ENCODE measurements at places on chromosomes 16 and 17.
A peak's percentile ranks its signal among the peaks of the same experiment; 100 is the strongest.

DNA sequence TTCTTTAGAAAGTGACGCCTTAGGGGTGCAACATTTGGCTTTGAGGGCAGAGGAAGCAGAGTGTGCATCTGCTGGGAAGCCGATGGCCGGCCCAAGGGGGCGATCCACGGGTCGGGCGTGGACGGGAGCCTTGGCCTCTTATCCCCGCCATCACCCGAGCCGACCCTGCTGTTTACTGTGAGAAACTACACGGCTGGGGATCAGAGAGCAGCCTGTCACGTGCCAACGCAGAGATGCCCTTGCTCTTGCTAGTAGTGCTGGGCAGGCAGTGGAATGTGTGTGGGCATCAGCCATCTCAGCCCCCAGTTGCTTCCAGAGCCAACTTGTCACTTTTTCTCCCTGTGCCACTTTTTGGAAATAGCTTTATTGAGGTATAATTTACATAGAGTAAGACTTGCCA lies 26.7 kb upstream of the ITGB4 start:
- DNase-seq = no peak

DNA sequence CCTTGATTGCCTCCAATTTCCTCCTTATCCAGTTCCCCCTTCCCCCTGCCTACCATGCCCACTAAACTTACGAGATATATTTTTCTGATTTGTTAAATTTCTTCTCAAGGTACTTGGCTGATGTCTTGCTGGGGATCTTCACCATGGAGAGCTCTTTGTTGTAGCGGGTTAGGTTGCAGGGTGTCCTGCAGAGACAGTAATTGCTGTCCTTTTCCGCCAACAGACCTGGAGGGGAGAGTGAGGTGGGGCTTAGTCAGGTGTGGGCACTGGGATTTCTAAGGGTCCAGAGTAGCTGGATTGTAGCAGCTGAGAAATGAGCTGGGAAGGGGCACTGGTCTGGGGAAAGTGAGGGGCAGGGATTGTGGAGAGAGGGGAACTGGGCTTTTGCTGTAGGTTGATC lies 32.1 kb downstream of the SPACA3 start:
- no peak for DNase-seq

GRCh38 chr16:48155926-48156789 lies at the start of gene ABCC12:
Gene ABCC12 (minus strand): TSS chr16:48155993. CDS start chr16:48146424, 9,569 bp downstream.
- DNase-seq = no peak

DNA sequence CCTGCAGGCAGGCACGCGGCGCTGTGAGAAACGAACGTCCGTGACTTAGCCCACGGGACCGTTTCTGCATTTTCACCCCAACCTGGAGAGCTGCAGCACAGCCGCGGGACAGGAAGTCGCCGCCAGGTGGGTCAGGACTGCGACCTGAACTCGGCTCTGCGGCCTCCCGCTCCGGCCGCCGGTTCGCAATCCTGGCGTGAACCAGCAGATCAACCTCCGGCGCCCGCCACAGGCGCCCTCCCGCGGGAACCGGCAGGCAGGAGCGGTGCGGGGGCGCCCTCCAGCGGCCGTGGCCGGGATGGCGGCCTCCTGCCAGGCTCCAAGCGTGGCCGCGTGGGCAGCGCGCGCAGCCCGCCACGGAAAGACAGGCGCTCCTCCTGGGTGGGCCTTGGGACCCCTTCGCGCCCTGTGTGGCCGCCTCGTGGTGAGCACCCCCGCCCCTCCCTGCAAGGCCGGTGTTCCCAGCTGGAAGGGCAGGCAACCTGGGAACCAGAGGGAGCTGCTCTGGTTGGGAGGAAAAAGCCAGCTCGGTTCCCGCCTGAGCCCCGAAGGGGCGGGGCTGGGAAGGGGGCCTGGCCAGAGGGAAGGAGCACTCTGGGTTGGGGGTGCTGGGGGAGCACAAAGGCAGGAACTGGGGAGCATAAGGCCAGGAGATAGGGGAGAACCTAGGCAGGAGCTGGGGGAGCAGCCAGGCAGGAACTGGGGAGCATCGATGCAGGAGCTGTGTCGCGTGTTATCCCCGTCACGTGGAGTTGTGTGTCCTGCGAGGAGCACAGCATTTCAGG lies 28.2 kb downstream of the ACTG1 start:
- DNase-seq = peak; percentile 93

DNA sequence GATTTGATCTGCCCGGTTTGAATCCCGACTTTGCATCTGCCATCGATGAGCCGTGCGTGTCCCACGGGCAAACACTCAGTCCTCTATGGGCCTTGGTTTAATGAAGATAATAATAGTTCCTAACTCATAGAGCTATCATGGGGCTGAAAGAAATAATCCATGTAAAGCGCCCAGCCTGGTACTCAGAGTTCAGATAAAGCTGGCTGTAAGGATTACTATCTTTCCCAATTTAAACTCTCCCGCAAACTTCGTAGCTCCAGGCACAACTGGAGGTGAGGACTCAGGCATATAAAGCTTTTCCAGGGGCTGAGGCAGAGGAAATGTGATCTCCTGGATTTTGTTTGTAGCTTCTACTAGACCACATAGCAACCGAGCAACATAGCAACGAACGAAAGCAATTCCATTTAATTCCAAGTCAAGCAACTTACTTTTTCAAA lies 16.3 kb downstream of the ALOX15 start:
- DNase-seq = no peak

- no peak for DNase-seq
These were observed 22.8 kb downstream of the RNF112 start for GRCh38 chr17:19433727-19434340.

DNA sequence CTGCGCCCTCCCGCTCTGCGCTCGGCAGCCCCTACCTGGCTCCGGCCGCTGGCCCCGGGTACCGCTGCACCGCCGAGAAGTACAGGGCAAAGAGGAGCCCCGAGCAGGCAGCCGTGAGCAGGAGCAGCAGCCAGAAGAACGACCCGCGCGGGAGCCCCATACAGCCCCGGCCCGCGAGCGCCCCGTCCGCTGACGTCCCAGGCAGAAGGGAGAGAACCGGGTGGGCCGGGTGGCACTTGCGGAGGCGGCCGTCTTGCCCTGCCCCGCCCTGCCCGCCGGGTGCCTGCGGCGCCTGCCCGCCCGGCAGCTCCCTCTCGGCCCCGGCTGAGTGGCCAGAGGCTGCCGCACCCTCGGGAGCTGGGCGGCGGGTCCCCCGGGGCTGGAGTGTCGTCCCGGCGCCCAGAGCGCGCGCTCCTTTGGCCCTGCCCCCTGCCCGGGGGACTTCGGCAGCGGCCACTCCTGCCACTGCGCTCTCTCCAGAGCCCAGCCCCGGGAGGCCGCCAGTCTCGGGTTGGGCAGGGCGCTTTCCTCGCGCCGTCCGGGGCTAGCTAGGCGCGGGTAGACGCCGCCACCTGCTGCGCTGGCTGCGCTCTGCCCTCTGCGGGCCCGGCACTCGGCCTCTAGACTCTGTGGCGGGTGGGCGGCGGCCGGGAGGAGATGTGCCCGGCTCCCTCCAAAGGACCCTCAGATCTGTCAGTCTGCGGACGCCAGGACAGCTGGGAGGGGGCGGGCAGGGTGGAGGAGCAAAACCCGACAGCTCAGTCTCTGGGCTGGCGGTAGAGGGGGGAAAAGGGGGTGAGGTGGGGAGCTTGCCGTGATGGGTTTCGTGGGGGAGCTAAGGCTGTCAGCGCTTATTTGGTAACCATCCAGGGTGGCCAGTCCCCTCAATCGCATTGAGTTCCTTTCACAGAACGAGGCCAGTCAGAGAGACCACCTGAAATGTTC lies at the start of gene ST6GALNAC2:
TSS of gene ST6GALNAC2 (minus strand) at position 212 of the 945 bp plus-strand sequence. CDS start at position 160, 52 bp downstream.
- DNase-seq = no peak

DNA sequence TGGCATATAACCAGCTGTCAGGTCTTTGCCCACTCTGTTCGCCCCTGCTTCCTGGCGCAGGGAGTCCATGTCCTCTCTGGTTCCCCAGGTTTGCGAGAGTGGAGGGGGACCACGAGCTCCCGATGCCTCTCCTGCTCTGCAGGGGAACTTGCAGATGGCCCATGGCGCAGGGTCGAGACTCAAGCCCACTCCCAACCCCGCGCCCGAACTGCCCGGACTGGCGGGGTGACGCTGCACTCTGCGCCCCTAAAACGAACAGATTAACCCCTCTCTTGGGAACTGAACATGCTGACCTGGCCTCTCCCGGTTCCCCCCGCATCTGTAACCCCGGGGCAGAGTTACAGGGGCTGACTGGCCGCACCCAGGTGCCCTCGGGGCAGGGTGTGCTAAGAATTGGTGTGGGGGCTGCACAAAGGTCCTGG lies 681 bp upstream of the PLA2G15 start:
- DNase-seq = no peak

- DNase-seq = no peak
These were observed 13.5 kb downstream of the DUSP14 start for GRCh38 chr17:37503148-37503547.

DNA sequence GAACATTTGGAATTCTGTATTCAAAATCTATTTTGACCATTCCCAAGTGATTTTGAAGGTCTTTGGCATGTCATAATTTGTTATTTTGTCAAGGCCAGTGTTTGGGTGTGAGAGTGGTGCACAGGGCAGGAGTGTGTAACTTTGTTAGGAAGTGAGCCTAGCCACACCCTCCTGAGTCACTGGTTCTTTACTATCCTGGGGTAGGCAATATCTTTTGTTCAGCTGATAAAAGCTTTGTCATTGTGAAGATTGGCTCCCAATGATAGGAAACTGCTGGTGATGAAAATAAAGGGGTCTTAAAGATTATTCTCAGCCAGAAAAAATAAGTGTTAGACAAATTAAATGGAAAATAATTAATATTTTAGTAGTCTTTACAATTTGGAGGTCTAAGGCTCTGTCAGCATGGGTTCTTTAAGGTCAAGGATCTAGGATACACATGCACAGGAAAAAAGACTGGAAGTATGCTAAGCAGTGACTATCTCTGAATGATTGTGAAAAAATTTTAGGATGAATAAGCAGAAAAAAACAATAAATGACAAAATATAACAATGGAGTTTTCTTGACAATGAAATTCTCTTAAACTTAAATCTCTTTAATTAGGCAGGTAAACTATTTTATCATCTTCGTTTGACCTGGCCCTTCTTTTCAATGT lies 5.1 kb downstream of the UBN1 start:
- DNase-seq = no peak

DNA sequence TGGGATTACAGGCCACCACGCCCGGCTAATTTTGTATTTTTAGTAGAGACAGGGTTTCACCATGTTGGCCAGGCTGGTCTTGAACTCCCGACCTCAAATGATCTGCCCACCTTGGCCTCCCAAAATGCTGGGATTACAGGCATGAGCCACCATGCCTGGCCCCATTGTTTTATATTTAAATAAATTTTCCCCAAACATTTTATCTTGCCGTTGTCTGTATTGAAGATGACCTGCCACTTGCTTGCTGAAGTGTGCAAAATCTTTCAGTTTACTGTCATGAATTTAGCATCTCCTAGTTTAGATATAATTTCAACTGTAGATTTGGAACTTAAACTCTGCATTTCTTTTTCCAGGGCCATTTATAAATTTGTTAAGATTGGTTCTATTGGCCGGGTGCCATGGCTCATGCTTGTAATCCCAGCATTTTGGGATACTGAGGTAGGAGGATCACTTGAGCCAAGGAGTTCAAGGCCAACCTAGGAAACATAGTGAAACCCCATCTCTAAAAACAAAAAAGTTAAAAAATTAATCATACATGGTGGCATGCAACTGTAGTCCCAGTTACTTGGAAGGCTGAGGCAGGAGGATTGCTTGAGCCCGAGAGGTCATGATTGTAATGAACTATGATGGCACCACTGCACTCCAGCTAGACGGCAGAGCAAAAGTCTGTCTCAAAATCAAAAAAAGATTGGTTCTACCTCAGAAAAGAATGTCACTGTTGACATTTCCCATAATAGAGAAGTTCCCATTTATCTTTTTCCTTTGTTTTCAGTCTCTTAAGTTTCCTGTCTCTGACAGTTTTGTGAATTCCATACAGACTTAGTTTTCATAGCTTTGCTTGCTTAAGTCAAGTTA lies 84.4 kb downstream of the VMP1 start:
- DNase-seq = no peak

GRCh38 chr17:64378890-64379354 lies 11.7 kb downstream of the PECAM1 start:
- no peak for DNase-seq

DNA sequence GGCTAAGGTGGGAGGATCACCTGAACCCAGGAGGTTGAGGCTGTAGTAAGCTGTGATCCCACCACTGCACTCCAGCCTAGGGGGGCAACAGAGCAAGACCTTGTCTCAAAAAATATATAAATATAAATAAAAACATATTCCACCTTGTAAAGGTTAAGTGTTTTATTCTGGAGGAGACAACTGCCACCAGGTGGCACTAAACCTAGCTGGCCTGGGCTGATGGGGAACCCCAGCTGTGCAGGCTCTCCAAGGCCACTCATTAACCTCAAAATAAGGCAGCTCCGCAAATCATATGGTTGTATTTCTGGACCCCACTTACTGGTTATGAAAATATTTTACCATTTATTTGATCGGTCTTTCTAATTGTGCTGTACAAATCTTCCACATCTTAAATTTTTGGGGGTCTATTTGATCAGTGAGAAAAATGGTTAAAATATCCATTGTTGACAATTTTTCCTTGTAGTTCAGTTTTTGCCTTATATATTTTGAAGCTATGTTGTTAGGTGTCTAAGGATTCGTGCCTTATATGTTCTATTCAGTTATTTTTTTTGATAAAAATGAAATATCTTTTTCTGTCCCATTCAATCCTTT lies 8.5 kb upstream of the ICAM2 start:
- DNase-seq = peak; percentile 32

DNA sequence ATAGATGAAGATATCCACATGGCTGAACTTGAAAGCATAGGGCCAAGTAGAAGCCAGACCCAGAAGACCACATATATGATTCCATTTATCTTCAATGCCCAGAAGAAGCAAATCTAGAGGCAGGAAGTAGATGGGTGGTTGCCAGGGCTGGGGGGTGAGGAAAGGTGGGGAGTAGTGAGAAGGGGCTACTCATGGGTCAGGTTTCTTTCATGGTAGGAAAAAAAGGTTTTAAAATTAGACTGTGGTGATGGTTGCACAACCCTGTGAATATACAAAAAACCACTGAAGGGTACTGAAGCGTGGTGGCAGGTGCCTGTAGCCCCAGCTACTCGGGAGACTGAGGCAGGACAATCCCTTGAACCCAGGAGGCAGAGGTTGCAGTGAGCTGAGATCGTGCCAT lies 5.4 kb downstream of the CD2BP2 start:
- no peak for DNase-seq

DNA sequence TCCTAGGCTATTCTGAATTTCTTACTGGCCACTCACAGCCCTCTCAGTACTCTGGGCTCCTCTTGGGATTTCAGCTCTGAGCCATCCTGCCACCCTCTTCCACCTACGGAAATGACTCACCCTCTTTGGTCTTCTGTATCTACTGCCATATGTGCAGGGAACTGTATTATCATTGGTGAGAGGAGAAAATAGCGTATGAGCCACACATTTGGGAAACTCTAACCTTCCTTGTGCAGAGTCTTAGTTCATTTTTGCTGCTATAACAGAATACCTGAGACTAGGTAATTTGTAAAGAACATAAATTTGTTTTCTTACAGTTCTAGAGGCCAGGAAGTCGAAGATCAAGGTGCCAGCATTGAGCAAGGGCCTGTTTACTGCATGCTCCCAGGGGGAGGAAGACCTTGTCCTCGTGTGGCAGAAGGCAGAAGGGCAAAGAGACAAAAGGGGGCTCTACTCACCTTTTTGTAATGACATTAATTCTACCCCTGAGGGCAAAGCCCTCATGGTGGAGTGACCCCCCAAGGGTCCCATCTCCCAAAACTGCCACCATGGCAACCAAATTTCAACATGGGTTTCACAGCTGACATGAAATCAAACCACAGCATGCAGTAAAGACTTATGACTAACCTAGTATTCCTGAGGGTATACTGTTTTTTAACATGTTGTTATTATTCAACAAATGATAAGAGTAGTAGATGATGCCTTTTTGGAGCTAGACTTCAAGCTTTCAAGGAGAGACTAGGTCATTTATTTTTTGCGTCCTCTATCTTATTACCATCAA lies 191.8 kb downstream of the PRKCA start:
- no peak for DNase-seq

Measured in stimulated activated CD8-positive, alpha-beta memory T cell treated with anti-CD3 and anti-CD28 coated beads, Interleukin-15, amount 100 ng/mL, for 24 hours (primary cell).